Adrenal gland (tissue), 19 donors: ENCODE measurements at places on chromosomes 1 and 21. TPM values are rescaled to one million over a fixed set of nuclear protein-coding genes. Genes with fewer than 3 reads are reported as not detected.

NBPF4 gene
- total RNA-seq, result not detected

PTPRC gene
- total RNA-seq, result 13.8 TPM

RNF207 gene
- total RNA-seq, result 13.2 TPM

RASAL2 gene
- 18.7 TPM for total RNA-seq

SAMD11 gene
- total RNA-seq, result 30.8 TPM

FAM72B gene
- 0.87 TPM for total RNA-seq

CELA2A gene
- total RNA-seq, result 45.4 TPM

PCBP3 gene
- 3.3 TPM for total RNA-seq

SLAMF7 gene
- 0.28 TPM for total RNA-seq

ETV3L gene
- not detected for total RNA-seq

SMPDL3B gene
- not detected for total RNA-seq

CELA3B gene
- total RNA-seq, result 7.0 TPM

SELE gene
- total RNA-seq, result 3.3 TPM

MTARC1 gene
- total RNA-seq, result 16.5 TPM
